ENCODE measurements at places on chromosomes 3 and 15.

- no peak for DNase-seq
Measured at GRCh38 chr3:109569135-109569846, 231.9 kb upstream of the DPPA4 start.

- no peak for DNase-seq
Measured at GRCh38 chr3:31277582-31277981, 255.1 kb upstream of the STT3B start.

GRCh38 chr15:90799639-90800170 is 68.7 kb upstream of the FURIN start:
- DNase-seq = peak; percentile 73

- DNase-seq = no peak
Measured at GRCh38 chr3:12049675-12050074, 45.5 kb downstream of the SYN2 start.

DNA sequence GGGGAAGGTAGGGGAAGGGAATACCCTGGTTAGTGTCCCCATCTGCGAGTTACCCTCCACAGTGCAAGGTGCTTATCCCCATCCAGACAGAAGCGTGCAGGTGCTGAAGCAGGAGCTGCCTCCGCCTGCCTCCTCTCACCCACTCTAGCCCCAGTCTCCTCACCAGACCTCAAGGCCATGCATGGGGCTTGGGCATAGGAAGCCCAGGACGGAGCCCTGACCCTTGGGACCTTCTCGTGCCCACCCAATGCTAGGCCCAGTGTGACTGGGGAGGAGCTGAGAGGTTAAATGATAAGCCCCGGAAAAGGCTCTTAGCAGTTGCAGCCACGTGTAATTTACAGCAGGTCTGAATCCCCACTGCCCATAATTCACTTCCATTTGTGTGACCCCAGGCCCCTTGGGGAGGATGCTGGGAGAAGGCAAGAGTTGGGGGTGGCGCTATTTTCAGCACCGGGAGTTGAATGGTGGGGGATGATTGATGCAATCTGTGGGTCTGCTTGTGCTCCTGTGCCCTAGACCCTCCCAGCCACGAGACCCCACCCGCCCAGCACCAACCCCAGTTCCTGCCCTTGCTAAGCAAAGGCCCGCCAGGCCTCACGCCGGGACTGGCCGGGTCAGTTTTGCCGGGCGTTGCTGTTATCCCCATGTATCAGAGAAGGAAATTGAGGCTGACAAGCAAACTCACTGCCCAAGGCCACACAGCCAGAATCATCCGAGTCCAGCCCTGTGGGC is 14.5 kb upstream of the PLXND1 start:
- no peak for DNase-seq

DNA sequence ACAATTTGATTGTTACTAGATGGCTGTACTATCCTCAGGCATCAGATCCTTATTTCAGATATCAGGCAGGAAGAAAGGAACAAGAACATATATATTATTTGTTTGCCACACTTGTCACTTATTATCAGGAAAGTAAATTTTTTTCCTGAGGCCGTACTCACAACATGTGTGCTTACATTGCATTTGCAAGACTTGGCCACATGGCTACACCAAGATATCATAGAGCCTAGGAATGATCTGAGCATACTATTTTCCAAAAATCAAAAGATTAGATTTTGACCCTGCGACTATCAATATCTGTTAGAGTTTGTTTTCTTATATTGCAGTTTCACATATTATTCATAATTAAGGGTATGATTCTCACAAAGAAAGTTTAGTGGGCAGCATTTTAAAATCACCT is 426.2 kb upstream of the BCHE start:
- DNase-seq = no peak

GRCh38 chr15:35179739-35180138 is 94.6 kb upstream of the NANOGP8 start:
- DNase-seq = no peak

- no peak for DNase-seq
Measured at GRCh38 chr3:59660852-59661625, 611.2 kb upstream of the CFAP20DC start.

DNA sequence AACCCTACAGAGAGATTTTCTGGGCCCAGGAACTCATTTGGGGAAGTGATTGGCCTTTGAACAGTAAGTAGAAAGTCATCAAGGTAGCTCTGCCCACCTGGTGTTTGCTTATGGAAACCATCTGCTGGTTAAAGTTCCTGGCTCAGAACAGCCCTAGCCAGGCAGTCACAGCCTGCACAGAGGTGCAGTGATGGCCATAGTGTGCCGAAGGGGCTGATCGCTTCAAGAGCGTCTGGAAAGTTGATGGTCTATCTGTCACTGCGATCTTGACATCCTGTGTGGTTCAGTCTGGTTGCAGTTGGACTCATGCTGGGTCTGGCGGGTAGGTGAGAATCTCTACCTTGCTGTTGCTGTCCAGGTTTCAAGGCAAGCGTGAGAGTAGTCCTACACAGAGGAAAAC is 151.6 kb downstream of the SLCO3A1 start:
- DNase-seq = no peak

- no peak for DNase-seq
Measured at GRCh38 chr15:50059883-50060282, 59.1 kb downstream of the ATP8B4 start.

DNA sequence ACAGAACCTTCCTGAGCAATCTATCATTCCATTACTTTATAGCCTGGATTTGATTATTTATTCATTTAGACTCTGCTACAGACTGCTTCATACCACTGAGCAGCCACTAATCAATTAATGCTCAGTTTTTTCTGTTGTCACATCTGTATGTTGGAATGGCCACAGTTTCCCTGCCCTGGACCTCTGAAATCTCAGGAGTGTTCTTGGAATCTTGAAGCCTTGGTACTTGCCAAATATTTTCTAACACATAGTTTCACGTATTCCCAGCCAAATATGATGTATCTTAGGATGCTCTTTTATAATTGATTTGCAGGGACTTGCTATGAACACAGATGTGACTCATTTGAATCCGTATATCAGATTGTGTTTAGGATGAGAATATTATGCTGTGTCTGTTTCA is 225.8 kb downstream of the TAFA4 start:
- no peak for DNase-seq

GRCh38 chr15:30953731-30954378 is 37.6 kb downstream of the MTMR10 start:
- DNase-seq = no peak

- DNase-seq = no peak
Measured at GRCh38 chr3:4754180-4755086, 224.8 kb upstream of the BHLHE40 start.

- DNase-seq = no peak
Measured at GRCh38 chr15:77737238-77738037, 104.7 kb upstream of the LINGO1 start.

DNA sequence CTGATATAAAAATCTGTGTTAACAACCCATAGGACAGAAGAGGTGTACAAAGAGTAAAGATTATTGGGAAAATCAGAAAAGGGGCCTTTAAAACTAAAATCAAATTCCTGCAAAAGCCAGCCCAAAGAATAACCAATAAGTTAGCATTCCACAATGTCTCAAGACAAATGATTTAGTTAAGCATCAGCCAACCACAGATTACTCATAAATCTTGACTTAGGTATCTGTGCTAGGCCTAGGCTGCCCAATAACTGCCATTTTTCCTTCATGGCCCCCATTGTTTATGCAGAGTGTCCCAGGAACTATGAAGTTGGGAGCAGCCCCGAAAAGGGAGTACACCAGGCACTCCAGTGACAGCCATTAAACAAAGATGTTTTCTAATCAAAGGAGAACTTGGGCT is 7.4 kb downstream of the TRANK1 start:
- no peak for DNase-seq

- DNase-seq = no peak
Measured at GRCh38 chr3:13079051-13079450, 5.8 kb upstream of the IQSEC1 start.

DNA sequence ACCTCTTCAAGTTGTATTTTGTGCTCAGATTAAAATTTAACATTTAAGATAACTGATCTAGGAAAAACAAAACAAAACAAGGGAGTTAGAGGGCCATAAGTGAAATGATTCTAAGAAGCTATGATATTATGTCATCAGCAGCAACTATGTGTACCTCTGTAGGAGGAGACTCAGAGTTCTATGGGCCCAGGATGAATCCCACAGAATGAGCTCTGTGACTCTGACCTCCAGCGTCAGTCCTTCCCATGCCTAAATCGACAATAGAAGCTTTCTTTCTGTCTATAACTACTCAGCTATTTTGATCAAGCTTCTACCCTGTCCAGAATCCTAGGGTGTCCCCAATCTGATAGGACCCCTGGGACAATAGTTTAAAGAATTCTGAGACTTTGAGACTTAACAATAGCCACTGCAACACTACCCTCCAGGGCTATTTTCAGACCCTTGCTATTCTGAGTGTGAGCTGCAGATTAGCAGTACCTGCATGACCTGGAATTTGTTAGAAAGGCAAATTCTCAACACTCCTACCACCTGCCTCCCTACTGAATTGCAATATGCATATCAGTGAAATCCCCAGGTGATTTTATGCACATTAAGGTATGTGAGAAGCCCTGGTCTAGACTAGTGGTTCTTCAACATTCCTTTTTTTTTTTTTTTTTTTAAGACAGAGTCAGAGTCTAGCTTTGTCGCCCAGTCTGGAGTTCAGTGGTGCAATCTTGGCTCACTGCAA is 66.7 kb downstream of the ARHGAP31 start:
- DNase-seq = no peak

GRCh38 chr3:29374226-29374625 is 93.4 kb downstream of the RBMS3 start:
- DNase-seq = no peak

DNA sequence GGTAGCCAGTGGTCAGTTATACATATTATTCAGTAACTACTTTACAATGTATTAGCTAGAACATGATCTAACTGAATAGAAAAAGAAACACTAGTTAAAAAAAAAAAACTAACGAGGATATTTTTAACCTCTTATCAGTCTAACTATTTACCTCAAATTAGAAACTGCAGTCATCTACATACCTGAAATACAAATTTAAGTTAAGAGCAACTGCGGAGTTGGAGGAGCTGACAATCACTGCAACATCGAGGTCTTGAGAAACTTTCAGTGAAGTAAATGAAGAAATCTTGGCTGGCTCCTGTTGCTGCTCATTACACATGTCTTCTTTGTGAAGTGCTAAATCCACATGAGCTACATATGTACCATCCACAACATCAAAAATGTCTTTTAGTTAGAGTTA is 6.5 kb downstream of the SPG11 start:
- no peak for DNase-seq

GRCh38 chr3:29247088-29247745 is 33.7 kb upstream of the RBMS3 start:
- no peak for DNase-seq

GRCh38 chr3:134802428-134803050 is 7.5 kb downstream of the EPHB1 start:
- DNase-seq = no peak

GRCh38 chr3:84836961-84837360 is 121.8 kb upstream of the CADM2 start:
- DNase-seq = peak; percentile 56

GRCh38 chr15:79184465-79184892 is 93.9 kb upstream of the RASGRF1 start:
- peak; percentile 4 for DNase-seq

GRCh38 chr3:190059242-190059590 is 61.5 kb downstream of the P3H2 start:
- DNase-seq = no peak

- DNase-seq = no peak
Measured at GRCh38 chr3:187041362-187042307, 97.7 kb downstream of the RPL39L start.

DNA sequence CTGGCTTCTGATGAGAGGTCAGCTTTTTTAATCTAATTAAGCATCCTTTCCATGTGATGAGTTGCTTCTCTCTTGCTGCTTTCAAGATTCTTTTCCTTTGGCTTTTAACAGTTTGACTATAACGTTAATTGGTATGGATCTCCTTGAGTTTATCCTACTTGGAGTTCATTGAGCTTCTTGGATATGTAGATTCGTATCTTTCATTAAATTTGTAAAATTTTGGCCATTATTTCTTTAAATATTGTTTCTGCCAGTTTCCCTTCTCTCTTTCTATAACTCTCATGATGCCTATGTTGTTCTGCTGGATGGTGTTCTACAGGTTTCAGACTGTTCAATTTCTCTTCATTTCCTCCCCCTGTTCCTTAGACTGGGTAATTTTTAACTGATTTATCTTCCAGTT is 21.0 kb upstream of the MTMR10 start:
- no peak for DNase-seq

- DNase-seq = no peak
Measured at GRCh38 chr3:115139072-115139471, 8.0 kb downstream of the ZBTB20 start.

DNA sequence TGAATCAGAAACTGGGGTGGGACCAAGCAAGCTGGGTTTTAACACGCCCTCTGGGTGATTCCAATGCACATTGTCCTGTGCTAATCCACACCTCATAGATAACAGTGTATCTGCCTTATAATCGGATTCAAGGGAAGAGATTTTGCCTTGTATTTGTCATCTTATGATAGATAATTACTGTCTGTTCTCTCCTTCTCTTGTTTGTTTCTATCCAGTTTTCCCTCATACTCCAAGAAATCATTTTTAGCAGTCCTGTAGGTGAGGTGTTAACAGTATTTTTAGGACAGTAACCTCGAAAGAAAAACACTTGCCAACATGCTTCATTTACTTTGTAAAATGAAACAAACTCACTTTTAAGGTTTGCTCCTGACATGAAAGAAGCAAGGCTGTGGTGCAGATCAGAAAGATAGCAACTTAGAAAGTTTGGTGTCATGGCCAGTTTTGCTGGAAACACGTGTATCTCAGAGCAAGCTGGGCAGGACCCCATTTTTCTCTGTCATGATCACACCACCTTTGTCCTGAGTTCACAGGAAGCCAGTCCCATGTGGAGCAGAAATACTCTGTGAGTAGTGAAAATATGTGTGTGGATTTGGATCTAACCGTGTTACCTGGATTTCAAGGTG is 72.6 kb downstream of the TRAK1 start:
- no peak for DNase-seq

DNA sequence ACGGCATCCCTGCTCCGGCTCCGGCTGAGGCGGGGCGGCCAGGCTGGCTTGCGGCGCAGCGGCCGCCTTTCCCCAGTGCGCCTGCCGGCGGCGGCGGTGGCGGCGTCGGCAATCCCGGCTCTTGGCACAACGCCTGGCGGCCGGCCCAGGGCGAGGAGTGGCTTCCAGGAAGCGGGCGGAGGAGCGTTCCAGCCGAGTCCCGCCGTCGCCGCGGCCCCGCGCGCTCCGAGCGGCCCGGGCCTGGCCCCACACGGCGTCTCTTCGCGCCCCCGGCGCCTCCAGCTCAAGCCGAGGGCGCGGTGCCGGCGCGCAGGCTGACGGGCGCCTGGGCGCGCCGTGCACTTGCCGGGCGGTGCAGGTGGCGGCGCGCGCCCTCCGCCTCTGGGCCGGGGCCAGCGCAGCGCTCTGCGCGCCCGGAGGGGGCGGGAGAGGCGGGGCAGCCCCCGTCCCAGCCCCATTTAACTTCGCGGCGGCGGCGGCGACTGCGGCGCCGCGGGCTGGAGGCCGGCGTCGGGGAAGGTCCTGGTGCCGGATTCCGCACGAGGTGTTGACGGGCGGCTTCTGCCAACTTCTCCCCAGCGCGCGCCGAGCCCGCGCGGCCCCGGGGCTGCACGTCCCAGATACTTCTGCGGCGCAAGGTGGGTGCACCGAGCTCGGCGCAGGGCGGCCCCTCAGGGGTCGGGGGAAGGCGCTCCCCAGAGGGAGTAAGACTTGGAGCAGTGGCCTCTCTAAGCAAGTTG is at the start of gene ADAMTSL3:
Gene ADAMTSL3, plus strand, starts transcription at position 485 of the 740 bp plus-strand sequence. CDS start 1,639 bp downstream, outside the sequence.
- peak; percentile 0 for DNase-seq

All from DMS 273 treated with DMSO at 0.1 percent for 48 hours (cell line).